Activated CD4-positive, CD25-positive, alpha-beta regulatory T cell treated with anti-CD3 and anti-CD28 coated beads, Interleukin-2, amount 50 U/mL, for 72 hours (primary cell): ENCODE measurements at places on chromosomes 13 and 19.

DNA sequence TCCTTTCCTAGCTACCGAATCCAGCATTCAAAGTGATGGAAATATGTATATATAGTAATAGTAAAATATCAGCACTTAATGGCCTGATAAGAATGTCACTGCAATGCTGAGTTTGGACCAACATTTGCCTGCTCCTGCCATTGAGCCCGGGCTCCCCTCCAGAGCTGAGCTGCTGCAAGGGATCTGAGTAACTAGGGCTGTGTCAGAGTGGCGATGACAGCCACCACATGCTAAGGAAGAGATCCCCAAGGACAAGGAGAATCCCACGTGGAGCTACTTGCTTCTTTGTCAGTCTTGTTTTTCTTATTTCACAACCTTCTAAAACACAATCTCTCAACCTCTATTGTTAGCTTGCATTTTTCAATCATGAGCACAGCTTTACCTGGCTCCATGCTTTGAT is 19.5 kb upstream of the ALOX5AP start:
- DNase-seq: no peak

- no peak for DNase-seq
Observed at GRCh38 chr19:43457809-43458208, 7.6 kb downstream of the LYPD3 start.

DNA sequence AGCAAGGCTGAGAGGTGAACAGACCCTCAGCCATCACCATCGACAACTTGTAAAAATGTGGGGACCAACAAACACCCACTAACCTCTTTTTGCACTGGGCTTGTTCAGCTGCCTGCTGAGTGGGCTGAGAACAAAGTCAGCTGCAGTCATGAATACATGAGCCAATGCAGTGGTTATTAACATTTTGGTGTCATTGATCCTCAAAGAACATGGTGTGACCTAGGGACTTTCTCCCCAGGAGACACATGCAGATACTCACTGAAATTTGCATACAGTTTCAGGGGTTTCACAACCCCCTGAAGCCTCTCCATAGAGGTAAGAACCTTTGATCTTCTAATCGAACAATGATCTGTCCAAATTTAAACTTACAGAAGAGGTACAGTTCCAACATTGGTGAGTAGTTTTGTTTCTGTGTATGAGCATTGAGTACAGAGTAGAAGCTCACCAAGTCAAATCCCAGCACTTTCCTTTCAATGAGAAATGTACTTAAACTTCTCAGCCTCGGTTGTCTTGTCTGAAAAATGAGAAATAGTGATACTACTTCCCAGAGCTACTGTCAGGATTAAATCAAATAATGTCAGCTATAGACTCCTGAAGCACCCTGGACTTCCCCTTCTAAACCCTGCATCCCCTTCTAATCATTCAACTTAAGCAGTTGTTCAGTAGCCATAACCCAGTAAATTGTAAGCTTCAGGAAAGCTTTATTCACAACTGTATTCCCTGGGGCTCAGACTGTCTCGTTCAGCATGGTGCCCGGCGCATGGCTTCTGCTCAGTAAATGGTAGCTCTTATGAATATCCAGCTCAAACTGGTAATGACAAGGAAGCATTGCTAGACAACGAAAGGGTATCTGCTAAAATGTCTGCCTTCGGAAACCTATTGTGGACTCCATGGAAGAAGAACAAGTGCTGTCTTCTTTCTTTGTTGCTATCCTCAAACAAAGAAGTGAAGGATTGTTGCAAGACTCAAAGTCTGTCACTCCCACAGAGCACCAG is 148.7 kb downstream of the FOXO1 start:
- no peak for DNase-seq

DNA sequence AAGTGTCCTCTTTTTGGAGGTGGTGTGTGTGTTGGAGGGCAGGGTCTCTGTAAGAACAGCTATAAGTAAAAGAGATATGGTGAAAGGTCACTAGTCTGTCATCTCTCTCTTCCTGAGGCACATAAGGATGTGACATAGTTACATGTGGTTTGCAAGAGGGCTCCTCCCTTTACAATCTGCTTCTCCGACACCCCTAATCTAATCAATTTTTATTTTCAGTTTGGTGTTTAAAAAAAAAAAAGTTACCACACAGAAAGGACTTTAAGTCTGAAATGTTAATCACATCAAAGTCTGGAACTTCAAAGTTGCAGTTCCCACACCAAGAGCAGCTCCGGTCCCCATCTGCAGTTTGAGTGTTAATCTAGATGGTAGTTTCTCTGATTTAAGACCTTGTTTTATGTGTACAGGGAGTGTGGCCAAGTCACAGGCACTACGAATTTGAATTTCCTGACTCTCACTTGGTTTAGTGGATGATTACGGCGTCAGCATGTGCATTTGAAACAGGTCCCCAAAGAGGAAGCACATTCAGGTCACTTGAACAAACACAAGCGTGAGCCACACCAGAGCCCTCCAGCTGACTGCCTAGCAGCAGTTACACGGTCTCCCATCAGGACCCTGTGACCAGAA is 53.1 kb downstream of the FOXO1 start:
- no peak for DNase-seq

DNA sequence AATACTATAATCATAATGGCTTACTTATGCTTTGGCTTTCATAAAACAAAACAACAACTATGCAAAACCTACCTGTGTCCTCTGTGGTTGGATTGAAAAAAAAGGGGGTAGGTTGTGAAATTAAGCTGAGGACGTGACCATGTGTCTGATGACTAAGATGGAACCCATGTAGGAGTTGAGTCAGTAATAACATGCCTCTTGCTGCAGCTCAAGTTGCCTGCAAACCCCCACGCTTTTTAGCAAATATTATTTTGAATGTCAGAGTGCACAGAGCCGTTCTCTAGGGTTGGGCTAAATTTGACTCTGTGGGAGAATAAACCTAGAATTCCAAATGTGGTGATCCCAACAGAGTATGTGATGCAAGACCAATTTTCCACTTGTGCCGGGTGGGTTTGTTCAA is 209.3 kb downstream of the KCNRG start:
- DNase-seq: no peak

- peak; percentile 28 for DNase-seq
Observed at GRCh38 chr13:38348861-38349389, 726 bp upstream of the UFM1 start.

DNA sequence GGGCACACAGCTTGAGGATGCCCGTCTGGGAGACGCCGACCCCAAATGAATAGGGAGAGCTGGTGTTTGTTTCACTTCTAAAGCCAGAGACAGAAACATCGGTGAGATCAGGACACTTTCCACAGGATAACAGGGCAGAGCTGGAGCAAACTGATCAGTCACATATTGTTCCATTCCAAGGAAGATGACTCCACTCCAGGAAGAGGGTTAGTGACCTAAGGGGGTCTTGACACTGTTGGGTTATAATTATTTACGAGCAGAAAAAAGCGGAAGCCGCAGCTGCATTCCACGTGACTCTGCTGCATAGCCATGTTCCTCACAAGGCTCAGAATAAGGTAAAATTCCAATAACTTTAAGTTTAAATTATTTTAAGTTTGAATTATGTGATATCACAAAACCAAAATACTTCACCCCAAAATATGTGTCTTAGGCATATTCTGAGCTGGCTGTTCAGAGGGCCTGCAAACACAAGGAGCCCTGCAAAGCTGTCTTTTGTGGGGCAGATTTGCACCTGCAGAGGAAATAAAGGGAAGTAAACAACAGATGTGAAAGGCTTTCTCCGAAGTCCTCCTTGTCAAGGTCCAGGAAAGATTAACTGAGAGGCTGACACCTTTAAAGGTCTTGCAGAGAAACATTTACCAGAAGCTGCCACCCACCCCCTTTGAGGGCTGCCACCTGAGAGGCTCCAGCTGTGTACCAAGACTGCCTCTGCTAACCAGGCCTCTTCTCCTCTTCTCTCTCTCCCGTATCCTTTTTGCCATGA is 819.2 kb downstream of the UQCRFS1 start:
- DNase-seq: no peak

DNA sequence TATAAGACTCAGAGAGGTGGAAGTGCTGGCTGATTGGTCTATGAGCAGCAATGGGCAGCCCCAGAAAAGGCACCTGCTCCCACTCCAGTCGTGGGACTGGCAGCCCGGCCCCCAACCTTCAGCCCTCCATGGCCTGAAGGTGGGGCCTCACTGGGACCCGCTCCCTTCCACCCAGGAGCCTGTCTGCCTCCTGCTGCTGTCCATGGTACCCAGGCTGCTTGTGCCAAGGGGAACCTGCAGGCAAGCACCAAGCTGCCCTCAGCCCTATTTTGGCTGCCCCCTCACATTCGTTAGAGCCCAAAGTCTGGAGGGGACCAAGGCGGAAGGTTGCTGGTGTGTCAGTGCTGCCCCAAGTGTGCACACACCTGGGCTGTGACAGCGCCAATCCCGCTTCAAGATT is 2304.9 kb downstream of the PCDH9 start:
- DNase-seq: no peak

- peak; percentile 51 for DNase-seq
Observed at GRCh38 chr19:58009666-58010301, 7.2 kb upstream of the ZNF606 start.

GRCh38 chr13:72823081-72823480 is 41.1 kb downstream of the PIBF1 start:
- no peak for DNase-seq

- DNase-seq: no peak
Observed at GRCh38 chr13:48411841-48412531, 927 bp downstream of the LPAR6 start.

DNA sequence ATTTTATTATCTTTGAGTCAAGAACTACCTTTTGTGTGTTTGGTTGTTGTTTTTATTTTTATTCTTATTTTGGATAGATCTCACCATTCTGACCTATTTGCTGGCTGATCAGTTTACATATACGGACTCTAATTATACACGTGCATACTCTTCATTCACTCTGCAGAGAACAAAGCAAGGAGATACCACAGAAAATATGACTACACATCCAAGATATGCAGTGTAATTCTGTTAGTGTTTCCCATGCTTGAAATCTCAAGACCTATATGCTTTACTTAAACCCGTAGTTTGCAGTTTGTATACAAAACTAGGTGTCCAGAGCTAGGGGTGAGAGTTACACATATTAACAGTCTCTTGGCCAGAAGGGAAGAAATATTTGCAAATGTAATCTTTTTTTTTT is 205.5 kb downstream of the DCLK1 start:
- DNase-seq: no peak

DNA sequence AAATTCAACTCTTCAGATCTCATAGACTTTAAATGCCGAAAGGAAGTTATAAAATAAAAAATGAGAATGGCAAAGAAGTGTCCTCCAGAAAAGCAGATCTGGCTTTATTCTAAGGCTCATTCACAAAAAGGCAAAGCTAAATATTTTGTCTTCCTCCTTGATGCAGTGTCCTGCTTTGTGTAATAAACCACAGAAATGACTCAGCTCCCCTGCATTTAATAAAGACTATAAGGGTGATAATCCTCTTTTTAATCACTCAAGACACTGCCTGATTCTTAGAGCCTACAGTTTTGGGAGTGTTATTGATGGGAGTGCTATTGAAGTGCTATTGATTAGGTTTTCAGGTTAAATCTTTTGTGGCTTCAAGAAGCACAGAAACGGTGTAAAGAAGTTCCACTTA is 482.0 kb downstream of the PCDH20 start:
- no peak for DNase-seq

GRCh38 chr13:64459778-64460177 is 2770.4 kb downstream of the PCDH9 start:
- no peak for DNase-seq

GRCh38 chr19:11234486-11235075 is 4.8 kb upstream of the ANGPTL8 start:
- no peak for DNase-seq

- DNase-seq: no peak
Observed at GRCh38 chr13:98923641-98924397, 54.0 kb downstream of the DOCK9 start.

- DNase-seq: no peak
Observed at GRCh38 chr19:29480507-29480906, 45.3 kb upstream of the VSTM2B start.

DNA sequence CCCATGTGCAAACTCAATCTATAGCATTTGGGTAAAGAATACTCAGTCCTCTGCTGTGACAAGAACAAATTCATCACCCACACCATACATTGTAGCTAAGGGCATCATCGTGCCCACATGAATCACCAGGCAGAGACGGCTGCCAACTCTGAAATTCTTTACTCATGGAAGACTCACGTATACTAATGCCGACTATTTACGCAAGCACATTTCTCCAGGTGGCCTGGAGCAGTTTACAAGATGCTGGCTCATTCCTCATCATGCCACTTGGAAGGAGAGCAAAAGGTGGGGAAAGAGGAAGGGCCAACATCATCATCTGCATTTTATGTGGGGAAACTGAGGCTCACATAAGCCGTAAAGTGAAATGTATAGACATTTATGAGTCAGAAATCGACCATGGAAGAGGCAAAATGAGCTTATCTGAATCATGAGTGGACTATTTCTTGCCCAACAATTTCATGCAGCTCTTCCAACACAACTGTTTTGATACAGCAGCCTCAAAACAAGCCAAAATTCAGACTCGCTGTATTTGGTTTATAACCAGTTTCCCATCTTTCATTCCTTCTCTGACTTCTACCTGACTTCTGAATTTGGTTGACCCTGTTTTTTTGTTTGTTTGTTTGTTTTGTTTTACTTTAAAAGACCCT is 213.9 kb upstream of the SERP2 start:
- DNase-seq: no peak

- no peak for DNase-seq
Observed at GRCh38 chr13:69935043-69935442, 172.6 kb upstream of the ATXN8OS start.

DNA sequence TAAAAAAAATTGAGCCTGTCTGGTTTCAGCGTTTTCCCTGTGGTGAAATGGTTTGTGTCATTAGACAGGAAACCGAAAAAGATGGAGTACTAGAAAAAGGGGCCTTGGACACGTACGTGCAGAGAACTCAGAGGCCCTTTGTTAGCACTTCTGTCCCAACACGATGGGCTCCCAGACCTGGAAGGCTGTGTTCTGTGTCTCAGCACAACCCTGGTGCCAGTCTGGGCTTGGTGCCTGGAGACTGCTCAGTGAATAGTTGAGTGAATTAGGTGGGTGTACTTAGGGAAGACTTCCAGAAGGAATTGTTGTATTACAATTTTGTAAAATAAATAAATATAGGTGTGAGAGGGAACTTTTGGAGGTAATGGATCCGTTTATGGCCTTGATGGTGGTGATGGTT is 8.7 kb downstream of the ZNF71 start:
- no peak for DNase-seq

DNA sequence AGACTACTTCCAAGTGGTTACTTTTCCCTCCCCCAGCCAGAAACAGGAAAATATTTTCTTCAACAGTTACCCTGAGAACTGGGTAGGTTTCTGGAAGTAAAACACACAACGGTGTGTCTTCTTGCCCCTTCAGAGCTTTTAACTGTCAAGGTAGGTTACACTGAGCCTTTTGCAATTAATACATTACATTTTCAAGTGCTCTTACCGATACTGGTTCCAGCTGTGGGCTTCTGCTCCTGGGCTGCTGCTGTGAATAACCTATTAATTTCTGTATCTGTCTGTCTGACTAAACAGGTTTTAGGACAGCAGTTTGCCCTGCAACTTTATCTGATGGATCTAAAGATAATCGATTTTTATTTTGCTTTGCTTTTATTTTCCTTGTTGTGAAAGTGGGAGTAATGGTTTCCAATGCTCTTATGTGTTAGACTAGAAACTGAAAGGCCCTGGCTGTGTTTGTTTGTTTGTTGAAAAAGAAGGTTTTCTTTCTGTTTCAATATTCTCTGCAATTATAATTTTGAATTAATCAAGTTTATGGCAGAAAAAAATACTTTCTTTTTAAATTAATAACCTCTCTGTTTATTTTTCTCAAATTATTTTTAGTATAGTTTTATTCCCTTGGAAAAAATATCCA is 196.7 kb upstream of the SLITRK6 start:
- DNase-seq: no peak
